ENCODE measurements at places on chromosomes 6 and 20.

GRCh38 chr20:17952692-17953684, 15.6 kb downstream of the SNX5 start:
- DNase-seq = no peak

- DNase-seq = no peak
Observed at GRCh38 chr6:170029416-170030283, 261.2 kb downstream of the DLL1 start.

GRCh38 chr20:43043887-43044286, 145.8 kb downstream of the PTPRT start:
- no peak for DNase-seq

- no peak for DNase-seq
Observed at GRCh38 chr6:111714416-111715270, 109.0 kb upstream of the TRAF3IP2 start.

All from CD4-positive, alpha-beta T cell treated with Interleukin-17A for 4 hours (primary cell).